ENCODE measurements at places on chromosomes 5 and 9.

DNA sequence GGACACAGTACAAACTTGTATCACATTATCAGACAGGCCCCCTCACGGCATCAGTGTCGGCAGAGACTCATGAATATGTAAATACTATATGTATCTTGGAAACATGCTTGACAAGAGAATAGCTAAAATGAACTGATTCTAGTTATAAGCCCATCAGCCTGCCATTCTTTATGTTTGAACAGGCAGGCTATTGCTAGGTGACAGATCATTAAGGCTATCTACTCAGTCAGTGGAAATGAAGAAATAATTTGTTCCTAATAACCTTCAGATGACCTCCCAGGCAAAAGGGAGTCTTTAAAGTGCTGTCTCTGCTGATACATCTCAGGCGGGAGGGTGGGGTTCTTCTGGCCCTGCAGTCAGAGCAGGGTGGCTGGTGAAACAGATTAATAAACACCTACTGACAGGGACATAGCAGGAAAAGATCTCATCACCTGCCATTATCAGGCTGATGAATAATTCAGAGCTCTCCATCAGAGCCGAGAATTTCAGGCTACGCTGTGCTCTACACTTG is 394.2 kb downstream of the RASEF start:
- no peak for DNase-seq

DNA sequence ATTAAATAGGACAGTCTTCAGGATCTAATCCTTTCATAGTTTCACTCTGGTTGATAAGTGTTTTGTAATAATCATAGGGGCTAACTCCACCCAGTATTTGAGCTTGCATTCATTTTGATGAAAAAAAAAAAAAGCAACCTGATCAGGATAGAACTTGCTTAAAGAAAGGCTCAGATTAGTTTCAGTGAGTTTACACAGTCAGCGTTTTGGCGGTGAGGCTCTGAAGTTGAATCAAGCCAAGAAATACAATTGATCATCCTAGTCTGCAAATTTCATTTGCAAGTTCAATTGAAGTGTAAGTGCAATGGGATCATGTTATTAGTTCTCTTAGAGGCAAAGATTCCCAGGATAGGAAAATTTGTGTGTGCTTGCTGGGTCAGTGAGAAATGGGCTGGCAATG is 159.7 kb upstream of the ELL2 start:
- DNase-seq = no peak

DNA sequence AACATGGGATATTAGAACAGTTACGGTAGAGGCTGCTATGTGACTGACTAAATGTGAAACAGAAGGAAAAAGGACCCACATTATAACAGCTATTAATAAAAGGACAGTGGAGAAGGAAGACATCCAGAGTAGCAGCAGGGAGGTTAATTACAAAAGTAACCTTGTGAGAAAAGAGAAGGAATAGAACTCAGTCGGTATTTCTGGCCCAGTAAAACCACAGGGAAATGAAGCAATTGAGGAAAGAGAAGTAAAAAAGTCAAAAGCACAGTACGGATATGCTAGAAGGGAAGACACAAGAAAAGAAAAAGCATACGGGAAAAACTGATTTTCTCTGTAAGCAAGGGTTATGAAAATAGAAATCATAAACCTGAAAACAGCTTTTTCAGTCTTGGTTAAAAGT is 164.7 kb downstream of the RFX3 start:
- no peak for DNase-seq

DNA sequence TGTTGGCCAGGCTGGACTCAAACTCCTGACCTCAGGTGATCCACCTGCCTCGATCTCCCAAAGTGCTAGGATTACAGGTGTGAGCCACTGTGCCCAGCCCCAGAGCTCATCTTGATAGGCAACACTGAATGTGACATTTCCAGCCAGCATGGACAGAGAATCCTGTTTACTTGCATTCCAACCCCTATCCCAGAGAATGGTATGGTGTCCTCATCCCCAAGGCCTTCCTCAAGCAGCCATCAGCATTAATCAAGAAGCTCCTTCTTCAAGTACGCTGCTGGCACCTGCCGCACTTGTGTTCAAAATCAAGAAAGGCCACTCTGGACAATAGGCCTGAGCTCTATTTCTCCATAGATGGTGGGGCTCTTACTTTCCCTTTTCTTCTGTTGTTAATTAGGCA is 40.2 kb downstream of the STARD4 start:
- no peak for DNase-seq

DNA sequence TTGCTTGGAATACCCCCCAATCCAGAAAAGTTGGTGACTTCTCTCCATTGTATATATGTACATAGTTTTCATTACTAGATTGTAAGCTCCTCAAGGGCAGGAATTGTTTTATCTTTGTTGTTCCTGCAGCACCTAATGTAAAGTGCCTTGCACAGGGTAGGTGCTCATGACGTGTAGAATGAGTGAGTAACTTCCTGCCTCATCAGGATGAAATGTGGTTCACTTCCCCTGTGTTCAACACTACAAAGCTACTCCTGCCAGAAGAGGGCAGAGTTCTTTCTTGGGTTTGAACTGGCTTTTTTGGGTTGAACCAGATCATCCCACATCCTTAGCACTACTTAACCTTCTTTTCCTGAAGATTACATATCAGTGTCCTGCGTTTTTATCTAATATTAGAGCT is 23.9 kb downstream of the GTF3C4 start:
- DNase-seq = no peak

DNA sequence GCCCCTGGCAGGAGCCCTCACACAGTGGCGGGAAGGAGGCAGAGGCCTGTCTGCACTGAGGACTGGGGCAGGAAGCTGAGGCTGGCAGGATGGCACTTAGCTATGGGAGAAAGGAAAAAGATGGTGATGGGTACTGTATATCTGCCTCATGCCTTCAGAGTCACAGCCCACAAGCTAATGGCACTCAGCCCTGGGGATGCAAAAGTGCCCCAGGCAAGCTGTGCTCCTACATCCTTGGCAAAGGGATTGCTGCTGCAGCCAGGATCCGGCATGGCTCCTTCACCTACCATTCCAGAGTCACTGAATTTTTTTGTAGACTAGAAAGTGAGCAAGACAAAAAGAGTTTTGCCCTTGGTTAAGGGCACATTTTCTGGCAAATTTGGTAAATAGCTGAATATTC is 8.7 kb downstream of the ACSL6 start:
- no peak for DNase-seq

GRCh38 chr5:168328814-168329213 is 37.4 kb downstream of the WWC1 start:
- DNase-seq = no peak

DNA sequence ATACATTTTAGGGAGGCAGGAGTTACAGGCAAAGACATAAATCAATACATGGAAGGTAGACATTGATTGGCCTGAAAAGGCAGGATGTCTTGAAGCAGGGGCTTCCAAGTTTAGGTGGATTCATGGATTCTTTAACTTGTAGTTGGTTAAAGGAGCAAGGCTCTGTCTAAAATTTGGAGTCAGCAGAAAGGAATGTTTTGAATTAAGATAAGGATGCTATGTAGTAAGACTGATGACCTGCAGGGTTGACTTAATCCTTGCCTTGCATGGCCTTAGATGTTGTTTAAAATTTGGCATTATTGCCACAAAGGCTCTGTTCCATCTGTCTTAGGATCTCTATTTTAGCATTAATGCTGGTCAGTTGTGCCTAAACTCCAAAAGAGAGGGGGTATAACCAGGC is 171.3 kb downstream of the C5orf15 start:
- DNase-seq = no peak

DNA sequence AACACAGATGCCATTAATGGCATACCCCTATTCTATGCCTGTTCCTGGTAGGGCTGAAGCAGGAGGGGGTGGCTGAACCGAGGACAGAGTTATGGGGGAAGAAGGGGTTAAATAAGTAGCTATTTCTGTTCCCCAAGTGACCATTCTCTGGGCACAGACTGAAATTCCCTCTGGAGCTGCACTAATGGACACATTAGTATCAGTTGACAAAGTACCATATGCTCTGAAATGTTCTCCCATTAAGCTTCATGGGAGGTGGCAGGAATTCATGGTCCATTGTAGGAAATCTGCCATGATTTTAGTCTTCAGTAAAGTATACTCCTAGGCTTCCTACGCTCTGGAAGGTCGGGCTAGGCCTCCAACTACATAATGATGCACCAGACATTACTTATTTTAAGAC is 10.5 kb upstream of the FRMPD1 start:
- DNase-seq = no peak

- no peak for DNase-seq
Measured at GRCh38 chr5:172165465-172165864, 22.6 kb downstream of the STK10 start.

DNA sequence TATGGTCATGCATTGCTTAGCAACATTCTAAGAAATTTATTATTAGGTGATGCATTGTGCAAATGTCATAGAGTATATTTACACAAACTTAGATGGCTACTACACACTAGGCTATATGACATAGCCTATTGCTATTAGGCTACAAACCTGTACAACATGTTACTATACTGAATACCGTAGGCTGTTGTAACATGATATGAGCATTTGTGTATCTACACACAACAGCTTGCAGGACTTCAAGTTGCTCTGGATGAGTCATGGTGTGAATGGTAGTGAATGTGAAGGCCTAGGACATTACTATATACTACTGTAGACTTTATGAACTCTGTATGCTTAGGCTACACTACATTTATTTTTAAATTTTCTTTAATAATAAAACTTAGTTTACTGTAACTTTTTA is 107.2 kb upstream of the MAMDC2 start:
- no peak for DNase-seq

- DNase-seq = no peak
Measured at GRCh38 chr5:55232985-55233928, at the start of gene CCNO. Gene CCNO (minus strand): TSS chr5:55233608. CDS start chr5:55233523, 85 bp downstream.

GRCh38 chr5:38935437-38935836 is 89.6 kb downstream of the OSMR start:
- no peak for DNase-seq

- no peak for DNase-seq
Measured at GRCh38 chr5:29051509-29051908, 2013.1 kb upstream of the CDH9 start.

DNA sequence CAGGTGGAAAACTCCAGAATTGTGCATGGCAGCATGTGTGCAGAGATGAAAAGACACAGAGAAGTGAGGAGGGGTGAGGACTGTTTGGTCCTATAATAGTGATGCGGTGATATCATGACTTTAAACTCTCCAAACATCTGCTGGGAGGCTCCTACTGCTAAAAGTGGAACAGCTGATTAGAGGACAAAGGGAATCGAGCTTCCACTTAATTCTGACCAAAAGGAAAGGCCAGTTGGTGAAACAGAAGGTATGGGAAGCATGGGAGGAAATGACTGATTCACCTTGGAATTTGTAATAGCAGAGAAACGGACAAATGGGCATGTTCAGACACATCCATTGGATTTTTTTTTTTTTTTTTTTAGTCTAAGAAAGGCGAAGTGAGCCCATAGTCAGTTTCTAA is 67.5 kb upstream of the MAMDC2 start:
- DNase-seq = no peak
